Right lung (tissue), 10 donors: ENCODE measurements at places on chromosomes 4 and X.

GRCh38 chr4:74431113-74431826 lies 13.7 kb upstream of the AREG start:
- no peak for DNase-seq

DNA sequence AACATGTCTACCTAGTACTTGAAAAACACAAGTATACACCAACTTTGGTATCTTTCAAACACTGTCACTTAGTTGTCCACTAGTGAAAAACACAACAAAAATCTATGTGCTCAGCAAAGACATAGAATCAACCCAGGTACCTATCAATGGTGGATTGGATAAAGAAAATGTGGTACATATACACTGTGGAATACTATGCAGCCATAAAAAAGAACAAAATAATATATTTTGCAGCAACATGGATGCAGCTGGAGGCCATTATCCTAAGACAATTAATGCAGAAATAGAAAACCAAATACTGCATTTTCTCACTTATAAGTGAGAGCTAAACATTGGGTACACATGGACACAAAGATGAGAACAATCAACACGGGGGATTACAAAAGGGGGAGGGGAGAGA lies 148.7 kb downstream of the ENOX2 start:
- DNase-seq = no peak

GRCh38 chr4:14920237-14920636 lies 82.0 kb upstream of the CPEB2 start:
- no peak for DNase-seq

DNA sequence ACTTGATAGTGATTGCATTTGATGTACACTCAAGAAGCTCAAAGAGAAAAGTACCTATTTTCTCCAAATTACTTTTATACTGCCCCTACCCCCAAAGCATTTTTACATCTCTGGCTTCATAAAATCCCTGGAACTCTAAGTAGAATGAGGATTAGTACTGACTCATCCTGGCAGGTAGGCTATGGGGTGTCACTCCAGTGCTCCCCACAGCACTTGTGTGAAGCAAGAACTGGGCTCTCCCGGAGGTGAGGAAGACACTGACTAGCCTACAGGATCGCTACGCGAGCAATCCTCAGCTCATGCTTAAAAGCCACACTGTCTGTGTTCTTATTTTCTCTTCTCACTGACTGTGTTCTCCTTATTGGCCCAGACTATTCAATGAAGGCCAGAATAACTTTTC lies 90.4 kb upstream of the NDP start:
- no peak for DNase-seq

GRCh38 chr4:8025668-8026067 lies 86.0 kb upstream of the AFAP1 start:
- no peak for DNase-seq

- no peak for DNase-seq
These were observed 29.1 kb upstream of the ADH1C start for GRCh38 chr4:99381588-99382175.

- no peak for DNase-seq
These were observed 38.7 kb upstream of the HELT start for GRCh38 chr4:184979461-184980124.

DNA sequence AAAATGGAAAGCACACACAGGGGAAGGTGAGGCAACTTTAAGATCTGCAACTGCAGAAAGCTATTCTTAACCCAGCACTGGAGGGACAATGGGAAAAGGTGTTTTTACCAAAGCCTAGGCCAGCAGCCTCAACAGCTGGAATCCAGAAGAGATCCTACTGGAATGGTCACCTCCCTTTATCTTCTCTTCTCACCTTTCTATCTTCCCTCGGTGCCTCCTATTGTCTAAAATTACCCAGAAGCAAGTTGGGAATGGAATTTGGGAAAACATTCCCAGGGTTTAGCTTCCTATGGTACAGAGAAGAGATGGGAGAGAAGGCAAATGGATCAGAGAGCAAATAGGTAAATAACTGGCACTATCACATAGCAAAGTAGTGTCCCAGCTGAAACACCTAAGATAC lies 73.1 kb downstream of the TIGD2 start:
- no peak for DNase-seq

GRCh38 chrX:120446498-120446897 lies 22.6 kb downstream of the LAMP2 start:
- DNase-seq = no peak

DNA sequence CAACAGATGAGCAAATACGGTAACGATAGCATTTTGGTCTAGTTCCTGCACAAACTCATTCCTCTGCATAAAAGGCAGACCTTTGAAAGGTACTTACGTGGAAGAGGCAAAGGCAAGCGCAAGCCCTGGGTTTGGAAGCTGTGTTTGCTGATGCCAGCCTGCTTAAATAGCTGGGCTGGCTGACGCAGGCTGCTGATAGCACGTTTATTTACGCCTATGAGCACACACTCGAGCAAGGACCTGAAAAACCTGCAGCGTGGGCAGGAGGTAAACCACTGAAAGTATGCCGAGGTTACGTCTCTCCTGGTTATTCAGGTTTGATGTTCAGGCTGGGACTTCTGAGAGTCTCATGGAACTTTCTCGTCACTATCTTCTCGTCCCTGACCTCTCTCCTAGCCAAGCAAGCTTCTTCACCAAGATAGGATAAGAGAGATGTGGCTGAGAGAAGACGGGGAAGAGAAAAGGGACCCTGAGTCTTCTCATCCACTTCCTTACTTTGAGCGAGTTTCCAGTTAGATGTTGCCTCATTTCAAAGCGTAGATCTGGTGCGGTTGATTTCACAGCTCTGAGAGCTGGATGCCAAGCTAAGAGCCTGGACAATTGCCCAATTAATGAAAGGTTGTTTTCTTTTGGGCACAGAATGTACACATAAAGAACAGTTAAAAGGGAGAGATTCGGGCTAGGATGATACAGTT lies at the start of gene HOPX:
Gene HOPX (minus strand): TSS at position 139 of the 695 bp plus-strand sequence. CDS start 23,480 bp downstream, outside the sequence.
- peak; percentile 67 for DNase-seq

GRCh38 chr4:186839122-186840037 lies 115.7 kb upstream of the FAT1 start:
- DNase-seq = no peak

GRCh38 chrX:120824021-120824420 lies 51.6 kb downstream of the CT47B1 start:
- no peak for DNase-seq

DNA sequence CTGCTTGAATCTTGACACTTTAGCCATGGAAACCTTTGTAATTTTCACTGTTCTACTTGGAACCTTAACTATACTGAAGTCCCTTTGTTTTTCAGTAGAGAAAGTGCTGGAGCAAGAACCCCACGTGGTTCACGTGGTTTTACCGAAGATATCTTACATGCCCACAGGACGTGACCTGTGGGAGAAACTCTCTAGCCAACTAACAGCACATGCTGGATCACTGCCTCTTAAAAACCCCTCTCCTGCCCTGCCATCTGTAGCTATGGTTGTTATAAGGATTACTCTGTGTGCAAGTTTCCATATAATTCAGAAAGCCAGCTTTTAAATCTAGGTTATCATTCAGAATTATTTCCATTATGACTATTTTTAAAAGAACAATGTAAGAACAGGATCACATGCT lies 30.2 kb downstream of the SPANXD start:
- DNase-seq = no peak

GRCh38 chr4:7344636-7345155 lies 90.0 kb downstream of the PSAPL1 start:
- DNase-seq = no peak

GRCh38 chr4:48255072-48255958 lies 14.3 kb downstream of the TEC start:
- no peak for DNase-seq

DNA sequence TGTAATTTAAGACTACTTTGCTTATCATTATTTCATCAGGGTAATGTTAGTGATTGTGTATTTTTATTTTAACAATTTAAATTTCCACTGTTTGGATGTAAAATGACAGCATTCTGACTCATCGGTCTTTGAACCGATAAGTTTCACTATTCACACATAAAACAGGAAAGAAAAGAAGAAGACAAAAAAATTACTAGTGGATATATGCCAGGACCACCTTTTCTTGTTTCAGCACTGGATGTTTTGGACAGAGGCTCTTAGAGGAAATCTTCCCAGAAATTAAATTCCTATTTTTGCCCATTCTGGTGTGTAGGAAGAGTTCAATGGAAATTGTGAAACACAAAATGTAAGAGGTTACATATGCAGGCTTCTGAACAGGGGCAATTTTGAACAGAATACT lies 57.4 kb downstream of the VEGFC start:
- no peak for DNase-seq

- no peak for DNase-seq
These were observed 4.5 kb downstream of the CASP3 start for GRCh38 chr4:184644553-184645307.

- no peak for DNase-seq
These were observed 192.1 kb downstream of the SPRY1 start for GRCh38 chr4:123588631-123589241.

GRCh38 chrX:125205918-125206665 lies 113.6 kb upstream of the TEX13C start:
- DNase-seq = no peak

DNA sequence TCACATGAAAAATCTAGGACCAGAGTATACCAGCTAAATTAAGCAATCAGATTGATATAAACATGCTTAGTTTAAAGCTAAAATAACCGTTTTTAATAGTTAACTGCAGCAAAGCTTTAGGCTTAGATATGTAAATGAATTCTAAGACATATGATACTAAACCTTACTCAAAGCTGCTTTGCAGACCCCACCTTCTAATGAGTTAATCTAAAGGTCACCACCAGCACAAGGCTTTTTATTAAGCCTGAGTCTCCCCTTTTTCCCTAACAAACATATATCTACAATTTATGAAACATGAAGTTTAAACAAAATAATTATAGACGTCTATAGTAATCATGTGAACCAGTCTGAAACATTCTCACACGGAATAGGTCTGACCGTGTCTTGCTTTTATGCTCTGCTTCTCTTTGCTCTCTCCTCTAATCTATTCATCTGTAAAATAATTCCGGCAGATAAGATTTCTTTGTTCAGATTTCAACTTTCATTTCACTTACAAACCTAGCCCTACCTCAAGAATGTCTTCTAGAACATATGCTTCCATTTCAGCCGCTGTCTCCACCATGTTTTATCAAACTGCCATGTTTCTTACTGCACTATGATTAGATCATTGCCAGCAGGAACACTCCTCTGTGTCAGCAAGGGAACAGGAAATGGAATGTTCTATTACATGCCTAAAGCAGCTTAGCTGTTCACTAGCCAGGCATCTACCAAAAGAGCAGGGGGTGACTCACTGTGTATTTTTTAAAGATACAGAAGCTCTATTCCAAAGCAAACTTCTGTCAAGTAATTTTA lies 35.9 kb downstream of the ANKRD17 start:
- peak; percentile 84 for DNase-seq

- DNase-seq = no peak
These were observed 56.5 kb downstream of the ARAP2 start for GRCh38 chr4:36187723-36188333.

DNA sequence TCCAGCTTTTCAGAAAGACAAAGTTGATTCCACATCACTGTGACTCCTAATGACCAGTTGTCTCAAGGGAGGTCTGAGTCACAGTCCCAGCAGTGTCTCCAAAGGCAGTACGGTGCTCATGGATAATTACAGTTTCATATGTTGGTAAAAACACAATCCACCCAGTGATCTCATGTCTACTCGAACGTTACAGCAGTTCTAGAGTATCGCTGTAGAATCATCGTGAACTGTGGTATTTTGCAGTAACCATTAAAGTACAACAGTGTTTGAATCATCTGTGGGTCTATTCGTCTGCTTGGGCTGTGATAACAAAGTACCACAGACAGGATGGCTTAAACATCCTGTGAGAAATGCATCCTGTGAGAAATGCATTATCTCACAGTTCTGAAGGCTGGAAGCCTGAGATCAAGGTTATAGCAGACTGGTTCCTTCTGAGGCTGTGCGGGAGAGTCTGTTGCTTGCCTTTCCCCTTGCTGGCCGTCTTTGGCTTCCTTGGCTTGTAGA lies 121.1 kb upstream of the SORBS2 start:
- DNase-seq = no peak

DNA sequence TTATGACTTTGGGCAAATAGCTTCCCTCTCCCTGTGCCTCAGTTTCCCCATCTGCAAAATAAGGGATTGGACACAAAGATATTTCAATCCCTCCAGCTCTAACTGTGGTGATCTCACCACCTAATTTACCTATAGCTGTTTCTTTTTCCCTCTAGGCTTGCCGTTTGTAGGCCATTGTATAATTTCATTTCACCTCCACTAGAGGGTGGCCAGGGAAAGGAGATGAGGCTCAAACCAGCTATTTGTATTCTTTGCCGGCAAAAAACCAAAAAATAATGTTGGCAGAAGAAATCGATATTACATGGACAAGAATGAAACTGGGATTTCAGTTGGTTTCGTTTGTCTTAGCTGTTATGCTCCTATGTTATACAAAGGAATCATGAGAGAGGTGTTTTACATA lies 36.1 kb upstream of the DOCK11 start:
- peak; percentile 16 for DNase-seq

DNA sequence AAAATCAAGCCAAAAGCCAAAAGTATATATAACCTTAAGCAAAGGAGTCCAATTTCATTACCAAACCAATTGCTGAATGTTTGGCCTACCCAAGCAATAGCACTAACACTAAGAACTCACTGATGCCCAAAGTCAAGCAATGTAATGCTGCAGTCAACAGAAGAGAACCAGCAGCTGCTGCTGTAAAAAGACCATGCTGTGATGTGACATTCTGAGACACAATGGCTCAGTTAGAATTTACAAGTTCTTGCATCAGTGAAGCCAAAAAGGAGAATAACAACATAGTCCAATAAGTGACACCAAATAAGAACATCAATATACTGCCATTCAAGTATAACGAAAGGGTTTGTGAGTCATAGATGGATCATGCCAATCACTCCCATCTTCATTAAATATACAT lies 514.0 kb upstream of the DIAPH2 start:
- no peak for DNase-seq

DNA sequence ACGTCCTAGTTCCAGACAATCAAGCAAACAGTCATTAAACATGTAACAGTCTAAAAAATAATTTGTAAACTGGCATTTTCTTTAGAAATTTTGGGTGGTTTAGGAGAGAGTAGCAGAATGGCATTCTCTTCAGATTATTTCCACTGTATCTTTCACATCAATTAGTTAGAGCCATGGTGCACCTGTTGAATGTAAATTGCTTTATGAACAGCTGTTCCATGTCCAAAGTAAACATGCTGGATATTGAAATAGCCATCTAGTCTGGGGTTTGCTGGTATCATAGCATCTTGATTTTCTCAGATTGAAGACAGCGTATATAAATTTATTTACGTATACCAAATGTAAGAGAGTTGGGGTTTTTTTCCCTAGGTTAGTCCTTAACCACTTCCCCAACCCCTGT lies 143.6 kb downstream of the RCHY1 start:
- DNase-seq = no peak

GRCh38 chrX:53882331-53882730 lies 161.9 kb downstream of the PHF8 start:
- DNase-seq = no peak
